Hippocampal formation (tissue), 2 donors: ENCODE measurements at places on chromosomes 3 and 15.

DNA sequence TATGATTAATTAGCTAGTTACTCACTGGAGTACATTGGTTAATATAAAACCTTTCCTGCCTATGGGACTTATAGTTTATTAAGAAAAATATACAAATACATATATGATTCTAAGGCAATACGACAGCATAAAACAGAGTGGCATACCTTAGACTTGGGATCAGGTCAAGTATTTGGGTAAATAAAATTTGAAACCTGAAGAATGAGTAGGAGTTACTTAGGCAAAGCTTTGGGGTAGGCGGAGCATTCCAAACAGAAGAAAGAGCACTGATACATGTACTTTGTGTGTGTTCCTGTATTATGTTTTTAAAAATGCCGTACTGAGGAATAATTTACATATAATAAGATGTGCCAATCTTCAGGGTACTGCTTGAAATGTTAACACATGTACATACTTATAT, 15.1 kb downstream of the ZPLD1 start:
- no peak for DNase-seq

DNA sequence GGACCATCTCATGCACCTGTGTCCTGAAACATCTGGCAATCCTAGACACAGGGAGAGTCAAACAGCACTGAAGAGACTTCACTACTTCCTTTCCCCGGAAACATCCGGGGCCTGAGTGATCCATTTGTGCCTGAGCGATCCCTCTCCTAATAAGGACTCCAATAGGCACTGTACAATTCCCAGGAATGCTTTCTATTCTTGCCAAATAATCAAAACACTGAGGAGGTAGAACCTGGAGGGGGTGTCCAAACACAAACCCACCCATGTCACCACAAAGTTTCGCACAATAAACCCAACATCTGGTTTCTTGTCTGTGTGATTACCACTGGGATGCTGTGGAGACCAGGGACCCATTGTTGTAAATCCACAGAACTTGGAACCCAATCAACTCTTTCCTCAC, 205.0 kb downstream of the OPA1 start:
- no peak for DNase-seq

- DNase-seq = no peak
Measured at GRCh38 chr3:31004025-31004678, 109.7 kb upstream of the GADL1 start.

- DNase-seq = no peak
Measured at GRCh38 chr3:42608581-42608980, 8.1 kb downstream of the NKTR start.

- DNase-seq = no peak
Measured at GRCh38 chr3:64244011-64244942, 19.0 kb upstream of the PRICKLE2 start.

DNA sequence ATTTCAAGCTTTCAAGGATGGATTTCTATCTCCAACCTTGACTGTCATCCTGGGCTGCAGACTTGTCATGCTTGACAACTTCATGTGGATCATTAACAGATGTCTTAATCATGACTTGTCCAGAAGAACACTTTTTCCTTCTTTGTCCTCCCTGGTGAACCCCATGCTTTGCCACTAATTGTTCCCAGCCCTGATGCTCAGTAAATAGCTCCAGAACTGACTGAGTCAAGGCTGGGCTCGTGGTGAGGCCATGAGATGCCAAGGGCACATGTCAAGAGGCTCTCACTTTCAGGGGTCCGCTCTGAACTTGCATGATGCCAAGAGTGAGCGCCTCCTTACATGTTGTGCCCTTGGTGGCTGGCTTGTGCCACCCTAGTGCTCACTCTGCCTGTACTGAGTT, 48.9 kb upstream of the KY start:
- no peak for DNase-seq

DNA sequence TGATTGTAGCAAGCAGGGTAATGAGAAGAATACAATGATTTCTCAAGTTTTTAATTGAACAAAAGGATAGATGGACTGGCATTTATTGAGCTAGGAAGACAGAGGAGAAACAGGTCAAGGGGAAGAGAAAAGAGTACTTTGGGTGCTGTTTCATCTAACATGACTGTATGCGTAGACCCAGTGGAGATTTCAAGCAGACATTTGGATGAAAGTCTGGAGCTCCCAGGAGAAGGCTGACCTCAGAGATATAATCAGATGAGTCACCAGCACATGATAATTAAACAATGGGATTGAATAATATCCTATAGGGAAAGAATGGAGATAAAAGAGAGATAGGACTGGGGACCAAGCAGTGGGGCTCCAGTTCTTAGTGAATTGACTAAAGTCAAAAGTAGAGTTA, 194.9 kb downstream of the ARRDC4 start:
- no peak for DNase-seq

DNA sequence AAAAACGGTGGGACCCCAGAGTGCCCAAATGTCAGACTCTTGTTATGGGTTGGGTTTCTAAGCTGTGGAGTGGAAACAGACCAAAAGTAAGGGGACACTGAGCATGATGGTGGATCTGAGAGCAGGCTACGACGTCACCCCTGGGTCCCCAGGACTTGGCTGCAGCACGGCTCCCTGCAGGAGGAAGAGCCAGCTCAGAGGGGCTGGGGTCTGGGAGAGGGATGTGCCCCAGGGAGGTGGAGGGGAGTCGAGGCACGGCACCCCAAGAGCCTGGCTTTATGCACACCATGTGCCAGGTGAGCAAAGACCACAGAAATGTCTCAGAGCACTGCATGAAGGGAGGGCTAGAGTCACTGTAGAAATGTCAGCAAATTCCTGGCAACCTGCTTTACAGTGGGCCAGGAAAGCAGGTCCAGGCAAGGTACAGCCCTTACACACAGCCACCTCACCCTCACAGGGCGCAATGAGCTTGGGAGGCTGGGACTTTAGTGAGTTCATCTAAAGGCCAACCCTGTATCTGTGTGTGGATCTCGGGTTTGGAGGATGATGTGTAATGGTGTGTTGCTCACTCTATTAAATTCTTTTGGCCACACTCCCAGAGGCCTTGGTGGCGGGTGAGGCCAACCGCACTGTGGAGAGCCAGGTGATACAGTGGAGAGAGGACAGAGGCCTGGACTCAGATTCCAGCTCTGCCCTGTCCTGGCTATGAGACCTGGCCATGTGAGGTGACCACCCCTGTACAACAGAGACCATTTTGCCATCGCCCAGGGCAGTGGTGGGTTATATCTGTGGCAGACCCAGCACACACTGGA, 14.1 kb downstream of the CTSH start:
- no peak for DNase-seq

- no peak for DNase-seq
Measured at GRCh38 chr3:64972793-64973192, 285.0 kb upstream of the ADAMTS9 start.
